Hippocampal formation (tissue), 2 donors: ENCODE measurements at places on chromosomes 3 and 15.
A peak's percentile ranks its signal among the peaks of the same experiment; 100 is the strongest.

DNA sequence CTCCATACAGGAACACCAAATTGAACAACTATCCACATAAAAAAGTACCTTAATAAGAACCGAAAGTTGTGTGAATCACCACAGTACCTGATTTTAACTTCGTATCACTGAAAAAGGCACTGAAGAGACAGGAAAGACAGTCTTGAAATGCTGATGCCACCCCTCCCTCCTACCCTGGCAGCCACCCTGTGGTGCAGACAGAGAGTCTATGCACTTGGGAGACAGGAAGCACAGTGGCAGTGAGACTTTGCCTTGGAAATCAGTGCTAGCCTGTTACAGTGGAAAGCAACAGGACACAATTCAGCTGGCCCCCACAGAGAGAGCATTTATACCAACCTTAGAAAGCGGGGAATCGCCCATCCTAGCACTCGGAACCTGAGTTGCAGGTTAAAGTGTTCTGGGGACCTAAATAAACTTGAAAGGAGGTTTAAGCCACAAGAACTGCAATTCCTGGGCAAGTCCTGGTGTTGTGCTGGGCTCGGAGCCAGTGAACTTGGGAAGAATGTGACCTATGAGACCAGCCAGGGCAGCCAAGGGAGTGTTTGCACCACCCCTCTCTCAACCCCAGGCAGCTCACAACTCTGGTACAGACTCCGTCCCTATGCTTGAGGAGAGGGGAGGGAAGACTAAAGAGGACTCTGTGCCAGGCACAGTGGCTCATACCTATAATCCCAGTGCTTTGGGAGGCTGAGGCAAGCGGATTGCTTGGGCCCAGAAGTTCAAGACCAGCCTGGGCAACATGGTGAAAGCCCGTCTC, 240.1 kb downstream of the ISL2 start:
- DNase-seq, result no peak

- DNase-seq, result no peak
These were observed 71.3 kb upstream of the CTXND1 start for GRCh38 chr15:80323285-80323684.

- DNase-seq, result peak; percentile 81
These were observed 56.0 kb downstream of the SLC25A26 start for GRCh38 chr3:66276705-66277274.

DNA sequence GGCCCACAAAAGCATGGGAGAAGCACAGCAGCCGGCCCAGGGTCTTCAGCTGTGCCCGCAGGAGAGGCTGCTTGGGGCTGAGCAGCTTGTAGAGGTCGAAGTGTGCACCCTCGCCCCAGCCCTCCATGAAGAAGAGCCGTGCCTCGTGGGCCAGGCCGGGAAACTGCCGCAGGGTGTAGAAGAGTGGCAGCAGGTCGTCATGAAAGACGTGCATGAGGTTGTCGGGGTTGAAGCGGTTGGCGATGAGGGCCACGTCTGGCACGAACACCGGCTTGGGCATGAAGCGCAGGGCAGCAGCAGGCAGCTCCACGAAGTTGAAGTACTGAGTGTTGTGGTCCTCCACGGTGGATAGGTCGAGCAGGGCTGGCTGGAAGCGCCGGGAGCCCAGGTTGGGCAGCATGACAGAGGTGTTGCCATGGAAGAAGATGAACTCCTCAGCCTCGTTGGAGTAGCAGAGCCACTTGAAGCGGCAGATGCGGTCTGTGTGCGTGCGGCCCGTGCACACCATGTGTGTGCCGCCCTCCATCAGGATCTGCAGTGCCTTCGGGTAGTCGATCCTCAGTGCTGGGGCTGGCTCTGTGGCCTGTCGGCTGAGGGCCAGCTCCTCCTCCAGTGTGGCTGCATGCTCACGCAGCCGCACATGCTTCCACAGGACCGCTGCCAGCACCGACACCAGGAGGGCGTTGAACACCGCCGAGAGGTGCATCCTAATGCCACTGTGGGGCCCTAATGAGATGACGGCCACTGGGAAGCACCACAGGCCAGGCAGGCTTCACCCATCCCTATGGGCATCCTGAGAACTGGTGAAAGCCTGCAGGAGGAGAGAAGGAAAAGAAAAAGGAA, 24.9 kb downstream of the POMGNT2 start:
- DNase-seq, result no peak

DNA sequence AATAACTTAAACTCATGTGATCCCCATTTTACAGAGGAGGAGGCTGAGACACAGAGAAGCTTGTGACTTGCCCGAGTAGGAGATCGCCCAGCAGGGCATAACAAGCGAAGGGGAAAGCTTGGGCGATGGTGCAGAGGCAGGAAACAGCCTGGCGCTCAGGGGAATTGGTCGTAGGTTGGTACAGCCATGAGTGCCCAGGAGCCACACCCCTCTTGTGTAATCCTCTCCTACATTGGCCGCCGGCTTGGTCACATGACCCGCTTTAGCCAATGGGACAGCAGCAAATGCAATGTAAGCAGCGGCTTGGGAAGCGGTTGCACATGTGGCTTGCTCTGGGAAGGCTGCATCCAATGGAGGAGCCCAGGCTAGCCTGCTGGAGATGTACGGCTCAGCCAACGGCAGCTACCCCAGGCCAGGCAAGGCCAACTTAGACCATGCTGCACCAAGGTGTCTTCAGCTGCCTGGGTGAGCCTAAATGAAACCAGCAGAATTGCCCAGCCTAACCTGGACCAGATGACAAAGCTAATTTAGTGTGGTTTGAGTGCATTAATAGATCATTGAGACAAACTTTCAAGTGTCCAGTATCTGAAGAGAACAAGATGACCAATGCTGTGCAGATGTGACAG, 50.3 kb upstream of the SLC6A6 start:
- DNase-seq, result no peak

GRCh38 chr3:119703820-119704531, 1.2 kb downstream of the CFAP91 start:
- no peak for DNase-seq

- no peak for DNase-seq
These were observed 7.8 kb upstream of the RPSA start for GRCh38 chr3:39398700-39399099.

GRCh38 chr15:101089579-101090427, 162.0 kb downstream of the CHSY1 start:
- no peak for DNase-seq

DNA sequence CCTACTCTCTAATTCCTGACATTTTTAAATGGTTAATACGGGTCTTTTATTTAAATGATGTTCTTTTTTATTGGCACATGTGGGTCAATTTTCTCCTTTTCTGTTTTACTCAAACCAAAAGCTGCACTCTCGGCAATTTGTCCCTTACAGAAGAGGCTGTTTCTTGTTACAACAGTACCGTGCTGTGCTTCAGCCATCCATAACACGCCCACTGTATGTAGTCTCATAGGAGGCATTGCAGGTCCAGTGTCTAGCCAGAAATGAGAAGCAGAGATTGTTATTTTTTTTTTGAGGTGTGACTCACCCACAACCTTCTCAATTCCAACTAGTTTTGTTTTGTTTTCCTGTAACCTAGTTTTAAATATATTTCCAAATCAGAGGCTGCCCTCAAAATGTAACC, 164.6 kb downstream of the GMNC start:
- DNase-seq, result no peak
